Stimulated activated CD4-positive, alpha-beta T cell treated with anti-CD3 and anti-CD28 coated beads, Interleukin-12 subunit alpha, Interleukin-12 subunit beta, amount 100 ng/mL, for 4 hours (primary cell): ENCODE measurements at places on chromosomes 2 and 18.

DNA sequence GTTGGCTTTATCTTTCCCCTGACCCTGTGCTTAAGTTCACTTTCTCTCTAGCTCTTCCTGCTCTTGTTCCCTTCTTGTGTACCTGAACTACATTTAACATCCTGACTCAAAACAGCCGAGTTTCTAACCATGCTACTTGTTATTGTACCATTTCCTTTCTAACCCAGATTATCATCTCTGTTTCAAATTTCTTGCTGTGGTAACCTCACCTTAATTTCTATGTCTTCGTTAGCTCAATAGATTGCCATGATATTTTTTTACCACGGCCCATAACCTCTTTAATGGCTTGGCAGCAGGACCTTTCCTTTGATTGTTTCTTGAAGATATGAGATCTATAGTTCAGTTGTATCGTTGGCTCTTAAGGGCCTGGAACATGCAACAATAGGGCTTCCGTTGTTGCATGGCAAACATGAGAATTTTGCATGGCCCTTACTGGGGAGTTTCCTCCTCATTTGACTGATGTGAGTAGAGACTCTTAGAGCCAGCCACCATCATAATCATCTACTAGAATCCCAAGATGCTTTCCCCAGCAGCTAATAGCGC, 11.1 kb downstream of the CFAP36 start:
- no peak for DNase-seq

DNA sequence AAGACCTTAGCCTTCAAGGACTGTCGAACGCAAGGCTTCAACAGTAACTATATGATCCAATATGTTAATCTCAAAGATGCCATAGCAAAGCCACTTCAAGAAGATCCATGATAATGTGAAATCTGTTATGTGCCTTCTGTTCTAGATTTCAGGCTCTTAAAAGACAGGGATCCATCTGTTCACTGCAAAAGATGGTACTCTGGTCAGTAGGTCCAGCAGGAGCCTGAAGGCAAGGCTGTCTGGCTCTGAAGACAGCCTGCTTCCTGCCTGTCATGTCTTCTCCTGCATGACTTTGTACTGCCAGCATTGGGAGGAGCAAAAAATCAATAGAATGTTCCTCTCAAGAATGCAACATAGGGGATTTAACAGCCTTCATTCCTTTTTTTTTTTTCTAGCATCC, 270.8 kb upstream of the PARD3B start:
- DNase-seq = no peak

DNA sequence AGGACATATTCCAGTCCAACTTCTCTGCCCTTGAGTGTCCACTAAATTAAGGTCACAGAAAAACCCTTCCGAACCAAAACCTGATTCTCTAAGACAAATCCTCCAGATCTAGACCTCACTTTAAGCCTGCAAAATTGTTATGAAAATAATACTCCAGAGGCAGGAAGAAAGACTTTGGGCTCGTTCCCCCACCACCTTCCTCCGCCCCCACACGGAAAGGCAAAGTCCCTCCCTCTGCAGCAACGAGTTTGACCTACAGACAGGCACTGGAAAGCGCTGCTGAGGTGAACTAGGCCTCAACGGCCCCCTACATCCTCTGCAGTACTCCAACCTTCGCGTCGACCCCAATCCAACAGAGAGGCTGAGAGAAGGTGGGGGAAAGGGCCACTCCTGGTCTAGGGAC, 808 bp downstream of the ATP5MC3 start:
- peak; percentile 45 for DNase-seq

DNA sequence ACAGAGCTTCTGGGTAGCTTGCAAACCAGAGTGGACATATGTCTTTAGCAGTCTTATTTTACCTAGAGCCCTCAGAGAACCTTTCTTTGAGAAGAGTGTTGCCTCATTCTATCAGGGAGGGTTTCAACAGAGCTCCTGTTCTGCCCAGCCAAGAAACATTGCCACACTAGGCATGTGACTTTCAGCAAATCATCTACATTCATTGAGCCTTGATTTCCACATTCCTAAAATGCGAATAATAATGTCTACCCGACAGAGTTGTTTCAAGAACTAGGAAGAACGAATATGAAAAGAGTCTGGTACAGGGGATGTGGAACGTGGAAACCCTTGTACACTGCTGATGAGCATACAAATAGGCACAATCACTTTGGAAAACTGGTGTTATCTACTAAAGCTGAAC, 7.8 kb upstream of the PRKAG3 start:
- no peak for DNase-seq

DNA sequence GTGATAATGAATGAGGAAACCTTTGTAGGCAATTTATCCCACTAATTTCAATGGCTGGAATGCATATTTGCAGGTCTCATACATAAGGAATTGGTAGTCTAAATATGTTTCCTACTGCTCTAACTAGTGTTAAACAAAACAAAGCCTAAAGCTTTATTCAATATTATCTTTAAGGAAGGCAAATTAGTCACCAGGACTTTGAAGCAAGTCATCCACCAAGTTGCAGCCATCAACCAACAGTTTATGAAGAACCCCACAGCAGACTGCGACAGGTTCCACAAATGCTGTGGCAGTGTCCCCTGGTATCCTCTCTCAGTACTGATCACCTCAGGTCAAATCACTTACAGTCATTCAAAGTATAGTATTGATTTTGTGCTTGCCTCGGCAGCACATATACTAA, 181.5 kb upstream of the ZFP36L2 start:
- DNase-seq = no peak

GRCh38 chr2:105431367-105432043, 32.7 kb upstream of the FHL2 start:
- no peak for DNase-seq

GRCh38 chr2:65681503-65681902, 249.1 kb upstream of the SPRED2 start:
- DNase-seq = no peak
